ENCODE measurements at places on chromosomes 12 and 14.

GRCh38 chr12:66800046-66800445, 121.2 kb upstream of the GRIP1 start:
- no peak for ATAC-seq

DNA sequence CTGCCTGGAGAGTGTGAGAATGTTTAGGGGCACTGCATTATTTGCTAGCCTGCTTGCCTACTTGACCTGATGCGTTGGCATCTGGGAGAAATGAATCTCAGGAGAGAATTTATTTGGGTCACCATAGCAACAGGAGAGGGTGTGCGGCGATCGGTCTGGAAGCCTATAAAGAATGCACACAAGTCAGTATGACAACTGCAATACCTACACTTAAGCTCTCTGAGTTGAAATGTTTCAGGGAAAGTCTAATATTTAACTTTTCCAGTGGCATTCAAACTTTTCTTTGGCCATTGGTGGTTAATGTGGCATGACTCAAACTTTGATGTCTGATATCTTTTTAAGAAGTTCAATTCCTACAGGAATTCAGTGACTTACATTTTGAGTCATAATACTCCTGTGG, 205.1 kb downstream of the NEDD1 start:
- no peak for ATAC-seq

GRCh38 chr12:19248929-19249602, 119.5 kb downstream of the PLEKHA5 start:
- ATAC-seq, result no peak

DNA sequence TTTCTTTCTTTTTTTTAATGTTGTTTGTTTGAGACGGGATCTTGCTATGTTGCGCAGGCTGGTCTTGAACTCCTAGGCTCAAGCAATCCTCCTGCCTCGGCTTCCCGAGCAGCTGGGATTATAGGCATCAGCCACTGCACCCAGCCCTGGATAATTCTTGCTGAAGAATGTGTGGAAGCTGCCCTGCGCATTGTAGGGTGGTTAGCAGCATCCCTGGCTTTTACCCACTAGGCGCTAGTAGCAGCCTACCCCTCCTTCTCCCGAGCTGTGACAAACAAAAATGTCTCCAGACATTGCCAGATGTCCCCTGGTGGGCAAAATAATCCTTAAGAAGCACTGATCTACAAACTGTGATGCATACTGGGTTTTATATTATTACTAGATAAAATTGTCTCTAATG, 6.6 kb downstream of the DCAF4 start:
- no peak for ATAC-seq

DNA sequence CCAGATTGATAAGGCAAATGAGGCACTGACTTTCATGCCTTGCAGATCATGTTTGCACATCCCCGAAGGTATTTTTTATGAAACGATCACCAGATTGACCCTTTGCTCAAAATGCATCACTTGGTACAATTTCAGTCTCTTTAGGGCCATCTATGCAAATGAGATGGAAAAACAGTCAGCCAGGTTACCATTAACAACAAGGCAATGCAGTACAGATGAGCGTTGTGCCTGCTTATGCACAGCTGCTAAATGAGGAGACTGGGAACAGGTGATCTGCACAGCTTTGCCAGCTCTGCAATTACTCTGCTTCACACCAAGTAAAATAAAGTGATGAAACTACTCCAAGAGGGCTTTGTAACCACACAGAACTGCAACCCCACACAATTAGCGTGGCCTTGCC, 26.1 kb upstream of the PLEKHG7 start:
- no peak for ATAC-seq

- ATAC-seq, result no peak
Observed at GRCh38 chr12:57224973-57225679, 4.4 kb upstream of the SHMT2 start.

GRCh38 chr14:58633831-58634230, 3.9 kb upstream of the DACT1 start:
- ATAC-seq, result no peak

DNA sequence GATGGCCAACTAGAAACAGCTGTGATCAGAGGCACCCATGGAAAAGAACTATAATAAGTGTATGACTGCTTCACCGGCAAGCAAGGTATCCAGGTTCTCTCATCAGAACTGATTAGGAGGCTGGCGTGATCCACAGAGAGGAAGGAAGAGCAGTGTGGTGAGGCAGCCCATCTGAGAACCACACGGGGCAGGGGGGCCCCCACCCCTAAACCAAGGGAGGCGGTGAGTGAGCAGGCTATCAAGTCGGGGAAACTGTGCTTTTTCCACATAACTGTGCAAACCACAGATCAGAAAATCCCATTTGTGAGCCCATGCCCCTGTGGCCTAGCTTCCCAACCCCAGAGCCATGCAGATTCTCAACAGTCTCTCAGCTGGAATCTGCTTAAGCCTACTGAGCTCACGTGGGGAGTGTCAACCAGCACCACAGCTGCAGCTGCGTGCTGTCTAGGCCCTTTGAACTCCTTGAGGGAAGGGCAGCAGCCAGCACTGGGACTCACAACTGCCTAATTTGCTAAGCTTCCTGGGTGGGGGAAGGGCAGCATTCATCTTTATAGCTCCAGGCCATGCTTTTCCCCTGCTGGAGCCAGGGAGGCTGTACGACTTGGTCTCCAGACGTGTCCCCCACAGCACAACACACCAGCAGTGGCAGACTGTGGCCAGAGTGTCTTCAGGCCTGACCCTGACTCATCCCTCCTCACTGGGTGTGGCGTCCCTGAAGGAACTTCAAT, 444.4 kb upstream of the ATP2B1 start:
- no peak for ATAC-seq

DNA sequence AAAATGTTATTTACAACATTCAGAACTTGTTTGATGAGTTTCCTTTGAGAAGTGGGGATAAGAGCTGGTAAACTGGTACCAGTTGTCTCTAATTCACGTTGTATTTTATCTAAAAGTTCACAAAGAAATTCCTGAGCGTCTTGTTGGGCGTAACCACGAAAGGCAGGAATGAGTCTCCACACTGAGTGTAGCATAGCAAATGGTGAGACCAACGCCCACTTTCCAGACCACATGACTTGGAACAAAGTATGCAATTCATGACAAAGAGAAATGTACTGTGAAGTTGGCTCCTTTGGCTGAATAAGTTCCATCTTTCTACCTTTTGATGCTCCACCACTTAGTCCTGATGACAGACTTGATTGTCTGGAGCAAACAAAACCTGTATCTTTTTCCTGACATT, 18.4 kb downstream of the USP44 start:
- no peak for ATAC-seq

- no peak for ATAC-seq
Observed at GRCh38 chr12:71174825-71175224, 17.0 kb upstream of the TSPAN8 start.

DNA sequence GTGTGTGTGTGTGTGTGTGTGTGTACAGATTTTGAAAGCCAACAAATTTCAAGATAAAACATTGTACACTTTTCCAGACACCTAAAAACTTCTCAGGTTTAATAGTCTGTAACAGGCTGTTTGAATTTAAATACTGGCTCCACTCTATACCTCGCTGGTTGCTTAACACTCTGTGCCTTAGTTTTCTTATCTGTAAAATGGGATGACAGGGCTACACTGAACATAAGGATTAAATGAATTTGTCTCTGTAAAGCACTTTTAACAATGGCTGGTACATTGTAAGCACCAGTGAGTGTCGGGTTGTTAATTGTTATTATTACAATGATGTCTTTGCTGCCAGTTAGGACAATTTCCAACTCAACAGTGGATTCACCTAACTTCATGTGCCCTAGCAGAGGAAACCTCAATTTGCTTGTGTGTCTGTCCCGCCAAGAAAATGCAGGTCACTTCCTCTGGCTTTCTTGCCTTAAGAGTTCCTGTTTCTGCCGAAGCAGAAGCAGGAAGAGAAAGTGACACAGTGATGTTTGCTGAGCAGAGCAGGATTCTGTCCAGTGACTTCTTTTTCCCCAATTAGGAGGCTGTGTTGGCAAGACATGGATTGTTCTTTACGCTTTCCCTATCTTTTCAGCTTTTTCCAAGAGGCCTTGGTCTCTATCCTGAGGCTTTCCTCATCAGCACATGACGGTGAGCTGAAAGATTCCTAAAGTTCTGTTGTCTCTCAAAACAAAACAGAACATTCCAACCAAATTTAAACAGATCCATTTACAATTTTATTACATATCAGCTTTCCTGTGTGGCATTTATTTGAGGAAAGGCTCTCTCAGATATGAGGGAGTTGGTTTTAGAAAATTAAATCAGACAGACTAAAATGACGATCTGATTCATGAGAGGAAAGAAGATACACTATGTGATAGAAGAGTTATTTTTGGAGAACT, 154.1 kb upstream of the ATP2B1 start:
- ATAC-seq, result peak; percentile 45

Measured in SK-N-SH treated with all-trans-retinoic acid at 6 μM for 48 hours (cell line).